T-helper 17 cell (primary cell): ENCODE measurements at places on chromosomes 3 and 15.

GRCh38 chr3:119401069-119401468 lies 62.3 kb downstream of the TMEM39A start:
- DNase-seq = no peak

DNA sequence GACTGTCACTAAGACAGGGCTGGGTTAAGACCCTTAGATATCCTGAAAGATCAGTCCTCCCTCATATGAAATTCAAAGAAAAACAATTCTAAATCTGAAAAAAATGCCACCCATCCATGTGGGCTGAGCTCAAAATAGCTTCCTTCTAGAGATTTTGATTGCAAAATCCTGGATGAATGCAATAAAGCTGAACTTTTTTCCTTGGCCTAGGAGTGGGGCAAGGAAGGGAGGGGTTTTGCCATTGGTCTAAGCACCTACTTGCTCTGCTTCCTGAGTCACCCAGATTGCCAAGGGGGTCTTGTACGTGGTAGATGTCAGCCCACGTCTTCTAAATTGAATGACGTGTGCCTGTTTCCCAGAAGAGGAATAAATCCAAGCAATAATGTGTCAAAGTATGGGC lies 15.3 kb upstream of the SMAD3 start:
- no peak for DNase-seq

- no peak for DNase-seq
These were observed 263.8 kb upstream of the ATP10A start for GRCh38 chr15:26126819-26127387.

DNA sequence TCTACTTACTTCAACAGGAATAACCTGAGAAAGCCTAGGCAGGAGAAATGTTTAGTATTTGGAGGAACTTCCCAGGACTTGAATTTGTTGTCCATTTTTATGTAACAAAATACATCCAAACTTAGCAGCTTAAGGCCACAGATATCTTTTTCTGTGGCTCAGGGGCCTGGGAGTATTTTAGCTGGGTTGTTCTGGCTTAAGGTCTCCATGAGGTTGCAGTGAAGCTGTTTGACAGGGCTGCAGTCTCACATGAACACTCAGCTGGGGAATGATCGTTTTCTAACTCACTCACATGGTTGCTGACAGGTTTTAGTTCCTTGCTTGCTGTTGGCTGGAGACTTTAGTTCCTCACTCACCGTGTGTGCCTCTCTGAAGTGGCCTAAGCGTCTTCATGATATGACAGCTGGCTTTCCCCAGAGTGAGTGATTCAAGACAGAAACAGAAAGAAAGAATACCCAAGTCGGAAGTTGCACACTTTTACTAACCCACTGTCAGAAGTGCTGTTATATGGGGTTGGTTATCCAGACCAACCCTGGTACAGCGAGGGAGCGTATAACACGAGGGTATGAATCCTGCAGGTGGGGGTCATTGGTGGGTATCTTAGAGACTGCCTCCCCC lies 229.7 kb upstream of the TBL1XR1 start:
- DNase-seq = no peak

- no peak for DNase-seq
These were observed 41.3 kb upstream of the ICE2 start for GRCh38 chr15:60520013-60520824.

GRCh38 chr3:74435631-74436030 lies 178.8 kb downstream of the CNTN3 start:
- no peak for DNase-seq

GRCh38 chr3:1002010-1002409 lies 90.8 kb upstream of the CNTN6 start:
- DNase-seq = no peak

DNA sequence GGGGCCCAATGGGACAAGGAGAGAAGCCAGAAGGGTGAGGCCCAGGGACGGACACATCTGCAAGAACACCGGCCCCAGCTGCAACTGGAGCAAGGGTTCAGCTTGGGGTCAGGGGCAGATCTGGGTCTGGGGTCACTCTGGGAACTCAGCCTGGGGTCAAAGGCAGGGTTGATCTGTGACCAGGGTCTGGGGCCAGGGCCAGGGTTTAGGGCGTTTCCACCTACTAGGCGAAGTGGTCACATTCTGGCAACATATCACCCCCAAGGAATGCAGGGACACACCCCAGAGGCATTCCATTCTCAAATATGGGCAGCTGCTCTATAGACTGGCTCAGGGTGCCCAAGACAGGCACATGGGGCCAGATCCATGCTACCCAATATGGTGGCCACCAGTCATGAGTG lies 9.0 kb downstream of the UROC1 start:
- DNase-seq = peak; percentile 3

DNA sequence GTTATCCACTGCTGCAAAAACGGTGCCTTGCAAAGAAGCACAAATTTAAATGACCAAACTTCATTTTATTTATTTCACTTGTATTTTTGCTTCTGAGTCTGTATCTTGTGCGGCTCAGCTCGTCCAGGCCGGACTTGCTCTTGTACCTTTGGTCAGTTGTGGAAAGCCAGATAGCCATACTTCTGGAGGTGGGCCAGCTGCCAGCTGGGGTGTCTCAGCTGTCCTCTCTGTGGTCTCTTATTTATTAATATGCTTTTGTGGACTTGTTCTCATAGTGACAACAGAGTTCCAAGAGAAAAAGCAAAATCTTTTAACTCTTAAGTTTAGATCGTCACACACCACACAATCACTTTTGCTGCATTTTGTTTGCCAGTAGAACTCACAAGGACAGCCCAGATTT lies 87.7 kb downstream of the IL1RAP start:
- DNase-seq = no peak

DNA sequence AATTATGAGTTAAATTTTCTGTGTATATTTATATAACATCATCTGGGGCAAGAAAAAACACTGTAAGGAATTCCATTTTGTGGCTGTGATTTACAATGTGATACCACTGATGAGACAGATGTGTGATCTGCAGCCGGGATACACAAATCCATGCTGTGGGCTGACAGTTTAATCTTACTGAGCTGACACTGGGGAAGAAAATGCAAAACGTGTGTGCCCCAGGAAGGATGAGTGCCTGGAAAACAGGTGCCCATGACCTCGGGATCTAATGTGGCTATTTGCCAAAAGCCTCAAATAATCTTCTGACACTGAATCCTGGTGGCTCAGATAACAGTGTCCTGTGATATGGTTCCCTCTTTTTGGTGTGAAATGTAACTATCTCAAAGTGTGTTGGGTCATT lies 10.5 kb downstream of the MYRIP start:
- no peak for DNase-seq

DNA sequence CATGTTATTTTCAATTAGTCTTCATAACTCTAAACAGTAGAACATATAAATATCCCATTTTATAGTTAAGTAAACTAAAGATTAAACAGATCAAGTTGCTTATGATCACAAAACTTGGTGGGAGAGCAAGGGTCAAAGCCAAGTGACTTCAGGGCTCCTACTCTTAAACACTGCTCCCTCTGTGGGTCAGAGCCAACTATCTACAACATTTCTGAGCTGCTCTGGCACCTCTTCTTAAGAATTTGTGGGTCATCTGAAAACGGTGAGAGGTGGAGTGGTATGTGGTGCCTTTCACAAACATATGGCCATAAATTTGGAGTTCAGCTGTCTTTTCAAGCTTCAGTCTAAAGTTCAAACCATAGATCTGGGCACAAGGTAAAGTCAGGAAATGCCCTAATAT lies 10.9 kb downstream of the ATG3 start:
- no peak for DNase-seq

DNA sequence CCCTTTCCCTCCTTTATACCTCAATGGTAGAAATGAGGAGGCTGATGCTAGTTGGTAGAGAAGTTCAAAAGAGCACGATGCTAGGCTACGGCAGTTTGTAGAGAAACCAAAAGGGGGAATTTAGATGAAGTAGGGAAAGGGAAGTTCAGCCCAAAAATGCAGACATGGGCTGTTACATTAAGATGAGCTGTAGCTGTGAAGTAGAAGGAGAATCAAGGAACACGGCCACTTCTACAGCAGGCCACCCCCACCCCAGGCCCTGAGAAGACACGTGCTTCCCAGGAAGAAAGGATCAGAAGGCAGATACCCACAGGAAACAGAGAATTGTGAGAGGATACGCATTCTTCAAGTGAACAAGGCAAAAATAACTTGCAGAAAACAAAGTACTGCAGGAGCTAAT lies 2.1 kb upstream of the PARP14 start:
- no peak for DNase-seq

DNA sequence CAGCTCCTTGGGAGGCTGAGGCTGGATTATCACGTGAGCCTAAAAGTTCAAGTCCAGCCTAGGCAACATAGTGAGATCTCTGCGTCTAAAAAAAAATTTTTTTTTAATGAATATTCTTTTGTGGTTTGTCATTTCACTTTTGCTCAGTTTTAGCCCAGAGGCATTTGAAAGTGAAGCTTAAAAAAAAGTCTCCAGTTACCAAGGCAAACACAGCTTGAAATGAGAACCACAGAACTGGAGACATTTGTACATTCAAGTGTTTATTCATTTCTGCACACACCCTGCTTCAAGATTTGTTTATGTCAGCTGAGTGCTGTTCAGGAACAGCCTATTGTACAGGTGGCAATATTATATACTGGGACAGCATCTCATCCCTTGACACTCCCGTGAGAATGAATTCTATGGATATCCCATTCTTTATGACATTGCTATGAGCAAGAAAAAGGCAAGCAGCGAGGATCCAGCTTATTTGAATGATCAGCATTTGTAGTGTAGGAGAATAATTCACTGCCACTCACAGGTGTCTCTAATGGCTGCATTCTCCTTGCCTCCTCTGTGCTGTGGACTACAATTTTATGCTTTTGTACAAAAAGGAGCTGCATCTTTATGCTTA lies 444.8 kb upstream of the GRM7 start:
- no peak for DNase-seq

DNA sequence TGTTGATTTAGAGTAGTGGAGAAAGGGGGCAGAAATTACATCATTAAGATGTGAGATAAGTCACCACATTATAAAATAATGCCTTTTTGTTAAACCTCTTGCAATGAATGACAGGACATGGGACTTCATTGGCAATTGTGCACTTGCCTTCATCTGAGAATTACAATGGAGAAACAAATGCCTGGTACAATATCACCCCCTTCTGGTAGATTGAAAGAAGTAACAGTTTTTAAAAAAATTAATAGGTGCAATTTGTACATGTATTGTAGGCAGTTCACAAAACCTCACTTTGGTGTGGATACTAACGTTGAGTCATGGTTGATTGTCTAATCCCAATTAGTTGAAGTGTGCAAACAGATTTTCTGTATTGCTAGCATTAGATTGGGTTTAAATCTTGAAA lies 4.6 kb upstream of the P2RY14 start:
- no peak for DNase-seq

GRCh38 chr3:66227051-66227450 lies 6.2 kb downstream of the SLC25A26 start:
- DNase-seq = no peak

GRCh38 chr3:184738506-184738890 lies 26.6 kb upstream of the MAGEF1 start:
- no peak for DNase-seq

- DNase-seq = no peak
These were observed 477.1 kb downstream of the EPHB1 start for GRCh38 chr3:135272026-135272669.

GRCh38 chr15:53256043-53256442 lies 465.9 kb upstream of the ONECUT1 start:
- no peak for DNase-seq

DNA sequence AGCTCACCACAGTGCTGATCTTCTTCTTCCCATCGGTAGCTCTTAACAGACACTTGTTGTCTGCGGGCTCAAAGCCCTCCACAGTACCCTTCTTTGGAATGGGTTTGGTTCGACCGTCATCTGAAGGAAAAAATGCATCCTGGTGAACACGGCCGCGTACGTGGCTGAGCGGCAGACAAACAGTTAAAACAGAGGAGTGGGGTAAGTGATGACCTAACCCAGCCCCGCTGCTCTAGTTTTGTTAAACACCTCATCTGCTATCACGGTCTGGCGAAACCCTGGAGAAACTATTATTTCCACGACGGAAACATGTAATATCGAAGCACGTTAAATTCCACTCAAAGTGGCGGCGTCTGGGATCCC lies 725 bp downstream of the SRP14 start:
- no peak for DNase-seq

DNA sequence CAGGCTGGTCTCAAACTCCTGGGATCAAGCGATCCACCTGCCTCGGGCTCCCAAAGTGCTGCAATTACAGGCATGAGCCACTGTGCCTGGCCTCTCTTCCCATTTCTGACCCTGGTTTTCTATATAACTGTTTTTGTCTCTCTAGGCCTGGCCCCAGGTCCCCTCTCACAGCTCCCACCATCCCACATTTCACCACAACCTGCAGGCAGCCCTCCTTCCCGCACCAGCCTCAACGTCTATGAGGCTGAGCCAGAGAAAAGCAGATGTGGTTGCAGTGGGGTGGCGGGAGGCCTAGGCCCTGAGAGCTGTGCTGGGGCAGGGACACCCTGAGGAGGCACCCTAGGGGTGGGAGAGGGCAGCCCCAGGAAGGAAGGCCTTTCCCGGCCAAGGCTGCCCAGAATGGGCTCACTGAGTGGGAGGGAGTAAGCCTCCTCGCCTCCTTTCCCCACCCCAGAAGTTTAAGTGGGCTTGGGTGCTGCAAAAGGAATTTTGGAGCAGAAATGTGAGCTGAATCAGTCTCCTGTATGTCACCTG lies 99.7 kb downstream of the LSM3 start:
- DNase-seq = no peak

GRCh38 chr3:194736896-194737600 lies 51.4 kb downstream of the FAM43A start:
- DNase-seq = no peak

- no peak for DNase-seq
These were observed 44.7 kb downstream of the CD200 start for GRCh38 chr3:112377568-112378071.

DNA sequence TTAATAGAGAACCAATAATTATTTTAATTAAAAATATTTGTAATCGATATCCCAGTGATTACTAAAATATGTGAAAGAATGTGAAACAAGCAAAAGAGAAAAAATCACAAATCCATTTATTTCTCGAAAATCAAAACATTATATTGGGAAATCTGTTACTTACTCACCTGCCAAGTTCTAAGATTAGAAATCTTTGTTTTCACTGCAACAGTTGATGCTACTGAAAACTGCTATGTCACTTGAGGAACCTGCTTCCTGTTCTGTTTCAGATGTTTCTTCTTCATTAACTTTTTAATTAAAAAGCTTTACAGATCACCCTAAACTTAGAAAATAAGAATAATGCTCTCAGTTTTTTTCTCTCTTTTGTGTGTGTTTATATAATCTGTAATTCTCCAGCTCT lies 13.7 kb upstream of the DPH6 start:
- DNase-seq = no peak

GRCh38 chr15:83871808-83872559 lies 218.1 kb downstream of the ADAMTSL3 start:
- no peak for DNase-seq

- DNase-seq = no peak
These were observed 71.0 kb downstream of the RBM6 start for GRCh38 chr3:50010959-50011358.
